Ovary (tissue), 10 donors: ENCODE measurements at places on chromosomes 11 and 22. TPM values are rescaled to one million over a fixed set of nuclear protein-coding genes. Genes with fewer than 3 reads are reported as not detected.

DNA sequence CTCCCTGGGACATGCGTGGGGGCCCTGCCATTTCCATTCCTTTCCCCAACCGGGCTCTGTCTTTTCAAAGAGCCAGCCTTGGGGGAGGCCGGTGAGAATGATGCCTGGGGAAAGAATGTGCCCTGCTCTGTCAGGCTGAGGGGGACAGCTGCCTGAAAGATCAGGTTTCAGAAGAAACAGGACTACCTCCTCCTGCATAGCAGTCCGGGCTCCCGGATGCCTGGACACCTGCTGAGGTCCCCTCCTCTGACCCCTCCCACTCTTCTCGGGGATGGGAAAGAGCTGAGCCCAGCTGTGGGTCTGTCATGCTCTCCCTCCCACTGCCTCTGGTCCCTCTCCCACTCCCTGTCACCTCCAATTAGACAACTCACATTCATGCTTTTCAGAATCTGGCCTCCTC is 41.8 kb upstream of the CDON start:
- no peak for DNase-seq

GRCh38 chr22:34886812-34887211 is 179.1 kb upstream of the ISX start:
- no peak for DNase-seq

DNA sequence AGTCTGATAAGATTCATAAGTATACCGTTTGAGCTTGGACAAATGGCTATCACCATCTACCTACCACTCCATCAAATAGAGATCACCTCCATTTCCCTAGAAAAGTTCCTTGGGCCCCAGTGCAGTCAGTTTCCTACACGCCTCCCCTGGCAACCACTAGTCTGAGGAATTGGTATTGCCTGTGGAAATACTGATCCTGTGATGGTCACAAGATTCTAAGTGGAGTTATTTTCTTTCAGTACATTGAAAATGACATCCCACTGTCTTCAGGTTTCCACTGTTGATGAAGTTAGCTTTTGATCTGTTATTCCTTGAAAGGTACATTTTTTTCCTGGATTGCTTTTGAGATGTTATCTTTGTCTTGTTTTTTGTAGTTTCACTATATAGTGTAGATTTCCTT is 4.6 kb upstream of the ACCSL start:
- no peak for DNase-seq

GRCh38 chr11:126329644-126330211 is 25.8 kb upstream of the ST3GAL4 start:
- no peak for DNase-seq

DNA sequence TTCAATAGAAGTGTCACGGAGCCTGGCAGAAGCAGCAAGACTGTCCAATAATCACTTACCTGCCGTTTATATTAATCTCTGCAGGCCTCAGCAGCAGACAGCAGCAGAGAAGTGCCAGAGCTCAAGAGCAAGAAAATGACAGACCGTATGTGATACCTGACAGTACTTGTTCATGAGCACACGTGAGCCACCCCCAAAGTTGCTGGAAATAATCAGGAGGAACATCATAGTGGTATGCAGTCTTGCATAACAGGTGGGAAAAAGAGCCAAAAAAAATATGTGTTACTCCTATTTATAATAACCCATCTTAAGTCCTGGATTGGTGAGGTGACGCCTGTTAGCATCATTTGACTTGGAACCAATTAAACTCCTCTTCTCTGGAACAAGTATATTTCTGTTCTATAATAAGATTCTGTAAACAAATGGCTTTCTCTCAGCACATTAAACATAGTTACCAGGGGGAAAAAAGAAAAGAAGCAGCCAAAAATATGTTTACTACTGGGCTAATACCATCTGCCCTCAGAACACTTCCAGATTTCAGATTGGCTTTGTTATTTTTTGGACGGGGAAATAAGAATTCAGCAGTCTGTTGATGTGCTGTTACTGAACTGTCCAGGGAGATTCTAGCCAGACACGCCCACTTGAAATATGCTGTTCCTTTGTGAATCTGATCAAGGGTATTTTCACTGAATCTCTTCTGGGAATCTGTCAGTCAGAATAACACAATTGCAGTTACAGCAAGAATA is 7.9 kb upstream of the SLN start:
- DNase-seq, result no peak

GRCh38 chr22:20240447-20240764 is 27.7 kb downstream of the RTN4R start:
- DNase-seq, result peak; percentile 79

- DNase-seq, result no peak
These were observed 1310.3 kb downstream of the BRD1 start for GRCh38 chr22:48517039-48518030.

DNA sequence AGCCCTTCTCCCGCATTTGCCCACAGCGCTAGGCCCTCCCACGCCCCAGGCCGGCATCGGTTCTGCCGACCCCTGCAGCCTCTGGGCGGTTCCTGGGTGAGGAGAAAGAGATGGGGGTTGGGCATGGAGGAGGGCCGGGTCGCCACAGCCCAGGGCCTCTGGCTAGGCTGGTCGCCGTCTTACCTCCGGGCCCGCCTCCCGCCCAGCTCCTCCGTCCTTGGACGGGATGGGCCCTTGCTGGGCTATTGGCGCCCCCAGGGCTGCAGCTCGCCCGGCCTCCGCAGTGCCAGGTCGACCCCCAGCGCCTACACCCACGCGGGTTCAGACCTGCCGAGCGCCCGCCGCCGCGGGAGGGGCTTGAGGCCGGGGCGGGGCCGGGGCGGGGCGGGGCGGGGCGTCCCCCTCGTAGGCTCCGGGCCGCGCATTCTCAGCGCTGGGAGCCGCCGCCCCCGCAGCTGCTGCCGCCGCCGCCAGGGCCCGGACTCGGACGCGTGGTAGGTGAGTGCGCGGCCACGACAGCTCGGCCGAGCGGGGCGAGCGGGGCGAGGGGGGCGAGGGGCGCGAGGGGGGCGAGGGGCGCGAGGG is at the start of gene CD151:
CD151 (plus strand) TSS at position 424 of the 585 bp plus-strand sequence. CDS start 3,118 bp downstream, outside the sequence.
- DNase-seq, result peak; percentile 64

GRCh38 chr11:36352922-36353321 is 56.8 kb downstream of the PRR5L start:
- no peak for DNase-seq

DNA sequence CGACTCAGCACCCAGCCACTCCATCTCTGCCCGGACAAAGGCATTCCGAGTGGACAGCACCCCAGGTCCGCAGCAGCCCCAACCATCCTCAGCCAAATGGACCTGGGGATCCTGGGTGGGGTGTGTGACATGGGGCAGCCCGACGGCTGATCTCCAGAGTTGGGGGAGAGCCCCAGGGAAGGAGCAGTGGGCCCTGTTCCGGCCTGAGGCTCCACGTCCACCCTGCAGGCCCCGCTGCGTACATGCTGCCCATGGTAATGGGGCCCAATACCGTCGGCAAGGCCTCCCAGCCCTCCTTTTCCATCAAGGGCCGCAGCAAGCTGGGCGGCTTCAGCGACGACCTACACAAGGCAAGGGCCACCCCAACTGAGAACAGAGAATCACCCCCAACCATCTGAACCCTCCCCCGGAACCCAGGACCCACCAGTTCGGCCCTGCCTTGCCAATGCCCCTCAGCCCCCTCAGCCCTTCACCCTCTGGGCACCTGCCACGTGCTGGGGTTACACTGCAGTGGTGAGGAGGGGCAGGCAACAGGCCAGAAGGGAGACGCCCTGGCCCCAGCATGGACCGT is 5.4 kb downstream of the SCGB1C1 start:
- no peak for DNase-seq

DNA sequence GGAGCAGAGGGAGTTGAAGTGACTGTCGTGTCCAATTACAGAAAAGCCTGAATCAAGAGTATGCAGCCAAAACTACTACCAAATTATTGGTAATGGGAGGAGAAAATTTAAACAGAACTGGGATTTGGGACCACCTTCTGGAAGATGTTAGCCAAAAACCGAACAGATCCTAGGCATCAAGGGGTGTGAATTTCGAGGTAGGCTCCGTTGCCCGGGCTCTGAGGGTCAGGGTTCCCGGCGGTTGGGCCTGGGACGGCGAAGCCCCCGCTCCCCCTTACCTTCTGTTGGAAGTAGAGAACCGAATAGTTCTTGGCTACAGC is 313 bp downstream of the PRCP start:
- no peak for DNase-seq

GRCh38 chr11:77322506-77322905 is 21.0 kb upstream of the GDPD4 start:
- DNase-seq, result no peak

The XRRA1 gene
- 15.2 TPM for polyA plus RNA-seq

The LIPT2 gene
- 3.4 TPM for polyA plus RNA-seq

The CRELD2 gene
- 9.5 TPM for polyA plus RNA-seq

The GAB4 gene
- not detected for polyA plus RNA-seq
